ENCODE measurements at places on chromosomes 1 and 21.

- DNase-seq: no peak
These were observed 295.2 kb downstream of the LRRC7 start for GRCh38 chr1:69862906-69863305.

- no peak for DNase-seq
These were observed 49.2 kb upstream of the POFUT2 start for GRCh38 chr21:45336870-45337269.

DNA sequence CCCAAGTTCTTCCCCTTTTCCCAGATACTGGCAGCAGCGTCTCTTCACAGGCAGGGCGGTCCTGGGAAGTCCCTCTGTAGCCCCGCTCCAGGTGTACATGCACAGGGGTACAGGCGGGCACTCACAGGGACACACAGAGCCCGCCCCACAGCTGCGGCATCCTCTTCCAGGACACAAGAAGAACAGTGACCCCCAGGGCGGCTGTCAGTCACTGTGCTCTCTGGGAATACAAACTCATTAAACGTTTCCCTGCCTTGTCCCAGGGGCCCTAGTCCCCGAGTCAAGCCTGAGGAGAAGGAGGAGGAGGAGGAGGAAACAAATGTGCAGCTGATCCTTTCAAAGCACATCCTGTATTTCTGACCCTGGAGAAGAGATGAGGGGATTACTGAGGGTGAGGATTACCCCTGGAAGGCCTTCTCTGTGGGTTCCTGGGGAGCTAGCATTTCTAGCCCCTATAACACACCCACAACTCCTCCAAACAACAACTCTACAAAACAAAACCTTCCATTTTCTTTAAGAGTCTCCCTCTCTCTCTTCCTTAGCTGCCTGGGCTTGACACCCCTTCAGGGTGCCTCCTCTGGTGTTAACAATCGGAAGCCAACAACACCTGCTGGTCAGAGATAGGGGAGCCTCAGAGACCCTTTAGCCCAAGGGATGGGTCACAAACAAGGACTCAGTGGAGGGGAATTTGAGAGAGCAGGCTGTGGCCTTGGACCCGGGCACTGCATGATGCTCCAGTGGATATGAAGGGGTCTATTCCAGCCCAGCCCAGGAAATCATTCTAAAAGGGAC lies 28.4 kb upstream of the DMBX1 start:
- no peak for DNase-seq

- no peak for DNase-seq
These were observed 5.4 kb upstream of the LAMC2 start for GRCh38 chr1:183180634-183181056.

GRCh38 chr21:33811167-33812010 lies 104.2 kb downstream of the ATP5PO start:
- DNase-seq: no peak

DNA sequence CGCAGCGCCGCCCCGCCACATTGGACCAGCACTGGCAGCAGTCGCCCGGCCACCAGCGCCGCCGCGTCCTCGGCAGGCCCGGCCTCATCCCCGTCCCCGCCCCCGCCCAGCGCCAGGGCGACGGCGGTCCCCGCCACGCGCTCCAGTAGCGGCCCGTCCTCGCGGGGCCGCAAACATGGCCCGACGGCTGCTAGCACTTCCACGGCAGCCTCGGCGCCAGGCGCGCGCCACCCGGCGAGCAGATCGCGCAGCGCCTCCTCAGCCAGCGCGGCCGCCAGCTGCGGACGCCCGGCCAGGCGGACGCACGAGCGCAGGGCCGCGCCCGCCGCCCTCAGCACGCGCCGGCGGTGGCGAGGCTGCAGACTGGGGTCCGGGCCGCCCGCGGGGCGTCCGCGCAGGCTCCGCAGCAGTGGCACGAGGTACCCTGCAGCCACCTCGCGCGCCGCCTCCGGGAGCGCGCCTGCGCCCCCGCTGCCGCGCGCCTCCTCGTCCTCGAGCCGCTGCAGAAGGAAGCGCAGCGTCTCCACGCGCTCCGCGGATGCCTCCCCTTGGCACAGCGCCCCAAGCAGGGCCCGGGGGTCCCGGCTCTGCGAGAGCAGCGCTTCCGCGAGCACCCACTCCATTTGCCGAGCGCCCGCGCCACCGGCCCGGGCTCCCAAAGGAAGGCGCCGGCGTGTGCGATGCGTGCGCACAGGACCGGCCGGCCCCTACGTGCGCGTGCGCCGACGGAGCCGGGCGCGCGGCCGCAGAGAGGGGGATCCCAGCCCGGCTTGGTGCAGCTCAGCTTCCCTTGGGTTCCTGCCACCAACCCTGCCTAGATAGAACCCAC lies at the start of gene TARBP1:
Gene TARBP1, minus strand, starts transcription at position 699 of the 829 bp plus-strand sequence. Its CDS starts 76 bp downstream, at position 623.
- DNase-seq: peak; percentile 60

- no peak for DNase-seq
These were observed 12.5 kb upstream of the KCNA2 start for GRCh38 chr1:110618668-110619067.

- DNase-seq: no peak
These were observed 48.5 kb upstream of the CHRM3 start for GRCh38 chr1:239337799-239338430.

DNA sequence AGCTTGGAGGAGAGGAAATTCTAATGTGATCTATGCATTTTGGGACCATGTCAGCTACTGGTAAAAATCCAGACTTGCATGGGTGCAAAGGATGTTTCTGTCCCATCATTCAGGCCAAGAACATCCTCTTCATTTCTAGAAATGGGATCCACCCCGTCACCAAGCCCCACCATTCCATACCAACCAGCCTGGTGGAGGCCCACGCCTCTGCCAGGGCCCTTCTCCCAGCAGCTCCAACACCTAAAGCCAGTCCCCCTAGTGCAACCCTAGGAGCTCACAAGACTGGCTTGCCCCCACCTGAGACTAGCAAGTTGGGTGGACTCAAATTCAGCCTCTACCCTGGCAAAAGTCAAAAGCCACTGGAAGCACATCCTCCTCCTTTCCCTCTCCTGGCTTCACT lies 1.9 kb downstream of the ARHGEF11 start:
- no peak for DNase-seq

DNA sequence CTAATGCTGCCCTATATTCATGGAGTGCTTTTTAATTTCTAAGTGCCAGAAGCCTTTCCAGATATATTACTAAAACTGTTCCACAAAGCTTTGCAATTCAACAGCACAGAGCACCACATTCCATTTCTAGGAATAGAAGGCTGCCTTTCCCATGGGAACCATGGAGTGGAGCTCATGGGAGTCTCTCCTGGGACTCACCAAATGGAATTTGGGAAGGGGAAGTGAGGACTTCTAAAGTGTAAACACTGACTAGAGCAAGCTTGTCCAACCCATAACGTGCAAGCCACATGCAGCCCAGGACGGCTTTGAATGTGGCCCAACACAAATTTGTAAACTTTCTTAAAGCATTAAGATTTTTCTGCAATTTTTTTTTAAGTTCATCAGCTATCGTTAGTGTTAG lies 190.4 kb upstream of the TNR start:
- DNase-seq: no peak

GRCh38 chr1:239448911-239449310 lies 62.5 kb downstream of the CHRM3 start:
- no peak for DNase-seq

DNA sequence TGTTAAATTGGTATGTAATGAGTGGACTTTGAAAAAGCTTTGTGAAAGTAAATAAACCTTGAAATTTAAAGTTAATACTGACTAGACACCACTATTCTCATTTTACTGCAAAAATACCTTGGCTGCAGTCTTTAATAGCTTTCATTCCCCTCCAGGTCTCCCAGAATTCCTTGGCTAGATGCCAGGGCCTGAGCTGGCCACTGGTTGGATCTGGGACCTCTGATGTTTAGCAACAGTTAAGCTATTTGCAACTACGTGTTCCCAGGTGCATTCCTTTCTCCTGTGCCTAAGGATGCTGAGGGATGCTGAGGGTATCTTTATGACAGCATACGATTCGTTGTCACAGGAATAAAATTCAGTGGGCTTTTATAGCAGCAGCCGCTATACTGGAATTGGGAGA lies 938.7 kb downstream of the TTLL7 start:
- DNase-seq: no peak

GRCh38 chr21:26055841-26056264 lies 114.7 kb downstream of the APP start:
- no peak for DNase-seq

GRCh38 chr1:229479660-229480399 lies 28.3 kb downstream of the NUP133 start:
- no peak for DNase-seq

- DNase-seq: no peak
These were observed 154.8 kb upstream of the CHODL start for GRCh38 chr21:18089786-18090185.

GRCh38 chr1:226633541-226634165 lies 85.1 kb downstream of the STUM start:
- DNase-seq: no peak

DNA sequence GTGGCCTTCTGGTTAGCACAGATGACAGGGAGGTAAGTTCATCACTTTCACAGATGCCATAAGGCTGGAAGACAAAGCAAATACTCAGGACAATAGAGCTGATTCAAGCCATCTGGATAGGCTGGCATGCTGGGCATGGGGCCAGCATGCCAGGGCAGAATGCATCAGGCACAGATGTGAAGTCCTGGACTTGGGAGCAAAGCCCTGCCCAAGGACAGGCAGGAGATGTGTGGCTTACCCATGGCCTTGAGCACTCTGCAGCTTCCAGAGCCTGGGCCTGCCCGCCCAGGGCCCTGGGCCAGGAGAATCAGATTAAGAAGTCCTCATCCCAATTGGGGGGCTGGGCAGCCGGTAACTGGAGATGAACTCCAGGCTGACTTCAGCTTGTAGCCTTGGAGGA lies 135.7 kb upstream of the ZC3H12A start:
- DNase-seq: no peak

- no peak for DNase-seq
These were observed 50.3 kb downstream of the ITPKB start for GRCh38 chr1:226688808-226689207.

DNA sequence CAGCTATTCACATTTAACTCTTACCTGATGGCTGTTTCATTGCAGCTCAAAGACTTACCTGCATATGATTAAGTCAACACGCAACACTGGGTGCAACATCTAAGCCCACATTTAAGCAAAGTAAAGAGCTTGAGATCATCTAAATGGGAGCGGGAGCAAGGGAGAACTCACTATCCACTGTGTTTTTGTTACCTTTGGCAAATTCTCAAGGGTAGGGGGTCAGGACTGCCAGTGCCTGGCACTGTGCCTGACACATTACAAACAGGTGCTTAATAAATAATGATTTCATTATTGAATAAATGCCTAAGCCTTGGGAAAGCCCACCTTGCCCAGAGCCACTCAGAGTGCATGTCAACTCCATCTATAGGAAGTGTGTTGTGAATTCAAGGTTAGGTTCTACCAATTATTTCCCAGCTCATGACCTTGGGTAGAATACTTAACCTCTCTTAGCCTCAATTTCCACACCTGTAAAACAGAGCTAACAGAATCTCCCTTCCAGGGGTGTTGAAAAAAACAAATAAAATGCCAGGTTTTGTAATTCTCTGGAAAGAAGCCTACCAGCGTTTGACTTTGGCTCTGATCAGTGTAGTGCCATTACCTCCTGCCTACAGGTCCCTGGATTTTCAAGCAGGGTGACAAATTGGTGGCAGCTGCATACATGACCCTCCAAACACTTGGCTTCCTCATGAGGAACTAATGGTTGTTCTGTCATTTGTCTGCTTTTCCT lies 109.7 kb downstream of the TGFBR3 start:
- no peak for DNase-seq

GRCh38 chr1:84103197-84103992 lies 40.7 kb upstream of the PRKACB start:
- no peak for DNase-seq
